ENCODE measurements at places on chromosomes 1 and 21. TPM values are rescaled to one million over a fixed set of nuclear protein-coding genes. Genes with fewer than 3 reads are reported as not detected.

Gene FNDC5
- total RNA-seq = not detected

Gene GCSAML
- total RNA-seq = not detected

DNA sequence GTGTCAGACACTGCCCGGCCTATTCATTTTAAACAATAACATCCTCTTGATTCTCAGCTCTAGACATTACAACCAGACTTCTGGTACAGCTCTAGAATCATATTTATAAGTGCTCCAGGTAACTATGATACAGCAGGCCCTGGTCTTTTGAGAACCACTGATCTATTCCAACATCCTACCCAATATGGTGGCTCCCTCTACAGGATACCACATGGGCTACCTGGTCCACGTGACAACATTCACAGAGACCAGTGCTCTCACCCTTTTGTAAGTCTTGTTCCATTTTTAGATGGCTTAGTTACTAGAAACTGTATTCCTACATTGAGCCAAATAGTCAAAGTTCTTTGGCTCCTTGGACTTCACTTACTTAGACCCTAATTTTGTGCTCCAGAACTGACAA is 102.9 kb downstream of the PTPN14 start:
- DNase-seq = no peak

GRCh38 chr1:109531826-109532364 is 7.8 kb upstream of the GPR61 start:
- no peak for DNase-seq

Gene RNF220
- total RNA-seq = 113 TPM

Gene PADI4
- not detected for total RNA-seq

GRCh38 chr1:8878448-8878697 is at the start of gene ENO1:
TSS of gene ENO1 (minus strand) at chr1:8878686. CDS start at chr1:8874908, 3,778 bp downstream.
- DNase-seq = no peak

- no peak for DNase-seq
Measured at GRCh38 chr1:207140536-207140935, 36.5 kb downstream of the C4BPA start.

GRCh38 chr1:235275836-235276235 is 52.1 kb downstream of the ARID4B start:
- DNase-seq = no peak

DNA sequence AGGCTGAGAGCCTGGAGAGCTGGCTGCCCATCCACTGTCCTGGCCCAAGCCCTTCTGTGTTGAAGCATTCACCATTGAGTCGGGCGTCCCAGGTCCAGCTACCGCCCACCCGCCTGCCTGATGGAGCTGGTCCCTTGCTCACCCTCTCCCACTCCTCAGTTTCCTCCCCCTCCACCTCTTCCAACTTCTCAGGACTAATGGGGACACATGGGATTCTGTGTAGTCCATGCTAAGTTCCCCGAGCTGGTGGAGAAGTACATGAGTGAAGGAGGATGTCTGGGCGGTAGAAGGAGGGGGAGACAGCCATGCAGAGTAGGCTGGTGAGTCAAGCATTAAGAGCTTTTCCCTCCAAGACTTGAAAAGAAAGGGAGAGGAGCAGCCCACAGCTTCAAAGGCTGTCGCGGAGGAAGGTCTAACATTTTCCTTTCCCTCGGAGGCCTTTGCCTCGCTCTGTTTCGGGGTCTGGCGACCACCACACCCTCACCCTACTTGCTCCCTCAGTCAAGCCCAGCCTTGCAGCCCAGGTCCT is 561 bp downstream of the SLC26A9 start:
- DNase-seq = no peak

- peak; percentile 25 for DNase-seq
Measured at GRCh38 chr1:241603731-241604245, 36.4 kb downstream of the CHML start.

- DNase-seq = no peak
Measured at GRCh38 chr1:18899363-18900049, 2.8 kb downstream of the ALDH4A1 start.

Gene CELF3
- total RNA-seq = not detected

Gene IL24
- total RNA-seq = not detected

Gene CELA3B
- 0.66 TPM for total RNA-seq

Gene TEDDM1
- total RNA-seq = not detected

GRCh38 chr1:167541003-167541402 is 12.6 kb downstream of the CREG1 start:
- DNase-seq = no peak

Gene PLEKHM2
- total RNA-seq = 56.7 TPM

DNA sequence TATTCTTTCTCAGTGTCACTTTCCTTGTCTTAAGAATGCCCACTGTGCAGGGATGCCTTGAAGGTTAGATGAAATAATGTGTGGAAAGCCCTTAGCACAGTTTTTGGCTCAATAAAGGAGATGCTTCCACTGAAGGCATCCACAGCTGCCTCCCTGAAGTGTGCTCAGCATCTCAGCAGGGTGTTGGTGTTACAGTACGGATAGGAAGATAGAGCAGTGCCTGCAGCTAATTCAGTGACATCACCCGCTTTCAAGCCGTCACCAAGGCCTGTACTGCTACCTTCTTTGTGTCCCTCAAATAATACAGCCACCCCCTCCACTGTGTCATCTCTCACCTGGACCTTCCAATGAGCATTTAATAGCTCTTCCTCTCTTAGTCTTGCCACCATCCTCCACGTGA is 59.0 kb downstream of the NDUFS5 start:
- no peak for DNase-seq

DNA sequence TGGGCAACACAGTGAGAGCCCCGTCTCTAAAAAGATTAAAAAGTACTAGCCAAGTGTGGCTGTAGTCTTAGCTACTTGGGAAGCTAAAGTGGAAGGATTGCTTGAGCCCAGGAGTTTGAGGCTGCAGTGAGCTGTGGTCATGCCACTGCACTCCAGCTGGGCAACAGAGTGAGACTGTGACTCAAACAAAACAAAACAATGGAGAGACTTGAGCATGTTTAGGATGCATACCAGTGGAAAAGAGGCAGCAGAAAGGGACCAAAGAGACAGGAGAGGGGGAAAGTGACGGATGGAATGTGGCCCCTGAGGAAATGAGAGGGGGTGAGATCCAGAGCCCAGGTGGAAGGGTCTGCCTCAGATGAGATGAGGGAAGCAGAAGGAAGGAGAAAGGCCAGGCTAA is 358.9 kb downstream of the RPS6KC1 start:
- no peak for DNase-seq

Gene HSD3B1
- not detected for total RNA-seq

GRCh38 chr1:156090840-156091188 is 8.5 kb upstream of the MEX3A start:
- peak; percentile 85 for DNase-seq

- no peak for DNase-seq
Measured at GRCh38 chr1:245121523-245121922, 33.3 kb upstream of the KIF26B start.

GRCh38 chr1:247114351-247115140 is 10.4 kb upstream of the ZNF669 start:
- no peak for DNase-seq

DNA sequence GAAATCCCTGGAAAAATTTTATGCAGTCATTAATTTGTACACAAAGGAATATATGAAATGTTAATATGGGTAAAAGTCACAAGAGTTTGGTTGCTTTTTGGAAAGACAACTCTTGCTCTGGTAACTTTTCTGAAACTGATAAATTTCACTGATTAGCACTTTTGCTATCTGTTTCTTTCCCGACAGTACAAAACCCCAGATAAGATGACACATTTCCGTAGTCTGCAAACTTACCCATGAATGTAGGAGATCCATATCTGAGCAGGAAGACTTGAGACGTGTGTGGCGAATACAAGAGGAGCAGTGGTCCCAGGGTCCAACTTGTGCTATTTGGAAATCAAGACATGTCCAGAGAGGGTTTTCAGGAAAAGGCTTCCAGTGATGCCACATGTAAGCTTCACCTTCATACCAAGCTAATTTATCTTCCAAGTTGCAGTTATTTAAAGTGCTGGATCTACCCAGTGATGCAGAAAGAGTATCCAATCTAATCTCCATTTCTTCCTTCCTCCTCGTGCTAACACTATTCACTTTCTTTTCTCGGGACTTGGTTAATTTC is 35.9 kb upstream of the SAMSN1 start:
- no peak for DNase-seq

Gene AMY1B
- not detected for total RNA-seq

DNA sequence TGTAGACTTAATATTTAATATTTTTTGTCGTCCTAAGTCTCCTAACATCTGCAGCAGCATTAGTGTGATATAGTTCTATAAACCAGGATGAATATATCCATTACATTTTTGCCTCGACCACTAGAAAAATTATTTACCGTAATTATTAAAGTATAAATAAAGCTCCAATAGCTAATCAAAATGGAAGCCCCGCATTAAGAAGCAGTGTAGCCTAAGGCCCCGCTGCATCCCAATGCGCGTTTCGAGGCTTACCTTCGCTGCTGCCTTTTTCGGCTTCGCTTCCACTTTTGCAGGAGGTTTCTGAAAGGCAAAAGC is 891 bp downstream of the HMGN1 start:
- DNase-seq = no peak

DNA sequence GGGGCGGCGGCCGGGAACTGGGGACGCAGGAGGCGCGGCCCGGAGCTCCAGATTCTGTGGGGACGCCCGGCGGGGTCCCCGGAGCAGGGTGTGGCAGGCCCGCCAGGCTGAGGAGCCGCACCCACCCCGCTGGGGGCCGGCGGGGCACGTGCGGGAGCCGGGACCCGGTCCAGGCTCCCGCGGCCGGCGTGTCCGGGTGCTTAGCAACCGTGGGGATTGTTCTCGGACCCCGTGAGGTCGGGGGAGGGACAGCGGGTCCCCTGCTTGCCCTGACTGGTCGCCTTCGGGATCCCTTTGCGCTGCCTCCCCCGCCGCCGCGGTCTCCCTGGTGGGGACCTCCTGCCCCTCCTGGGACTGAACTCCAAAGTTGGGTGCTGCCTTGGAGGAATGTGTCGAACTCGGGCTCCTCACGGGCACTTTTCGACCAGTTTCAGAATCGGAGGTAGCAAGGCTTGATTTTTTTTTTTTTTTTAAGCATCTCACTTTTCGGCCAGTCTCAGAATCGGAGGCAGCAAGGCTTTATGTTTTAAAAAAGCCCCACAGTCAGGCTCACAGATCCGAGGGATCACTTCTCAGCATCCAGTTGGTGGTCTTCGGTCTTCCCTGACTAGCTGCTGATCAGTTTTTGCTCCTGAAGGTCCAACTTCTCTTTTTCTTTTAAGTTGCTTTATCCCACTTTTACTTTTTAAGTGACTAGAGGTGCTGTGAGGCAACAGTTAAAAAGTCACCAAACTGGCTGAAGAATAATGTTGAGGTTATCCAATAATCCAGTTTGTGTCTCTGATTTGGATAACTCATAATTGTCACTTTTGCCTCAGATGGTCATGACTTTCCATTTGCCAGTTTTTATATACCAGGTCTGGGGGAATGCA is 648 bp downstream of the FAM76A start:
- peak; percentile 15 for DNase-seq

Gene OLFML2B
- total RNA-seq = 21.1 TPM

DNA sequence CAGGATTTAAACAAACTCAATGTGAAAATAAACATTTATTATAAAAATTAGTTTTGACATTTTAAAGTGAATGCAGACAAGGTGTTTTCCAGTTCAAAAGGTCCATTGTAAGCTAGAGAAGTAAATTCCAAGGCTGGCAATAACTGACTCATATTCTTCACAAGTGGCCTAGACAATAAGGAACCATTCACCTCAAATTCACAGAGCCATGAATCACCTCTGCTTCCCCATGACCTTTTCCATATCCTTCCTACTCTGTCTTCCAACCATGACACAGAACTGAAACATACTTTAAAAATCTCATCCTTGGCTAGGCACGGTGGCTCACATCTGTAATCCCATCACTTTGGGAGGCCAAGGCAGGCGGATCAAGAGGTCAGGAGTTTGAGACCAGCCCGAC is 24.8 kb downstream of the F11R start:
- DNase-seq = no peak

GRCh38 chr1:180614730-180615129 is 17.1 kb upstream of the XPR1 start:
- DNase-seq = no peak

- no peak for DNase-seq
Measured at GRCh38 chr1:86829321-86829720, 84.6 kb downstream of the SELENOF start.

Gene PAX7
- total RNA-seq = not detected

GRCh38 chr1:61358770-61359455 is 276.6 kb downstream of the NFIA start:
- no peak for DNase-seq

Gene RHD
- not detected for total RNA-seq

GRCh38 chr1:215719552-215719951 is 152.4 kb downstream of the KCTD3 start:
- DNase-seq = no peak

DNA sequence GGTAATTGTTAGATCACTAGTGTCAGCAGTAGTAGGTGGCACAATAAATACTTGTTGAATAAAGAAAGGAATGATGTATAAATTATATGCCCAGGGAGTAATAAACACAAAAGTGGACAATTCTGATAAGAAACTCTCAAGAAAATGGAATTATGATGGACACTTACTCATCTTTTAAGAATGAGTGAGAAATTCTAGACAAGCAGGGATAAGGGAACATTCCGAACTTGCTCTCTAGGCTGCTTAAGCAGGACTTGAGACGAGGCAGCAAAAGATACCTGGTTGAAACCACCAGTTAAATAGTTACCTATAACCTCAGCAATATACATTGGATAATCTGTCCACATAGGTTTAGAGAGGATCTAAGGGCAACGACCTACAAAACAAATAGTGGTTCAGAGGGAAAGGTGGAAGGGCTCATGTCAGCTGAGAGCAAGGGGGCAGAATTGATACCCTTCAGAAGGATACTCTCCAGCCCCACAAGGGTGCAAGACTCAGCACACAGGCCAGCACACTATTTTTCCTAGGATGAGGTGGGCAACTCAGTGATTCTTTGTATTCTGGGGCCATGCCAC is 46.3 kb downstream of the XCL2 start:
- DNase-seq = no peak

Gene KIF14
- not detected for total RNA-seq

- DNase-seq = no peak
Measured at GRCh38 chr1:182668521-182669054, 15.8 kb downstream of the RGS8 start.

Data from tibial nerve (tissue), 4 donors.